Cerebellum (tissue), 4 donors: ENCODE measurements at places on chromosomes 1 and 21. TPM values are rescaled to one million over a fixed set of nuclear protein-coding genes. Genes with fewer than 3 reads are reported as not detected.

SPRR2D gene
- total RNA-seq = not detected

LCE1E gene
- total RNA-seq = not detected

SPRR1A gene
- total RNA-seq = not detected

GSTM1 gene
- total RNA-seq = 5.1 TPM

KRTAP19-5 gene
- not detected for total RNA-seq

MEX3A gene
- 49.8 TPM for total RNA-seq

GBP7 gene
- total RNA-seq = not detected

LRIG2 gene
- 40.6 TPM for total RNA-seq

DMRTA2 gene
- not detected for total RNA-seq

ZBTB48 gene
- total RNA-seq = 15.5 TPM

DESI2 gene
- 41.3 TPM for total RNA-seq

SPRR1B gene
- not detected for total RNA-seq

KRTAP19-2 gene
- total RNA-seq = not detected

GNG4 gene
- total RNA-seq = 54.4 TPM

PDPN gene
- total RNA-seq = 18.8 TPM

CATSPERE gene
- 1.5 TPM for total RNA-seq

CYP4A11 gene
- 0.36 TPM for total RNA-seq

OR6K3 gene
- not detected for total RNA-seq

DPT gene
- 0.27 TPM for total RNA-seq

MUTYH gene
- total RNA-seq = 18.4 TPM

FCRL4 gene
- not detected for total RNA-seq

HMCN1 gene
- total RNA-seq = 10.8 TPM

CCDC181 gene
- total RNA-seq = 7.9 TPM

DMBX1 gene
- total RNA-seq = 0.82 TPM

AMPD2 gene
- 35.3 TPM for total RNA-seq

RGS13 gene
- total RNA-seq = not detected

FMO2 gene
- total RNA-seq = 0.36 TPM
